ENCODE measurements at places on chromosomes 3 and 15. TPM values are rescaled to one million over a fixed set of nuclear protein-coding genes. Genes with fewer than 3 reads are reported as not detected.

Gene SLC26A6
- total RNA-seq, result 70.5 TPM

Gene CCDC174
- 15.6 TPM for total RNA-seq

Gene IQCF5
- not detected for total RNA-seq

Gene PPP4R2
- total RNA-seq, result 63.2 TPM

DNA sequence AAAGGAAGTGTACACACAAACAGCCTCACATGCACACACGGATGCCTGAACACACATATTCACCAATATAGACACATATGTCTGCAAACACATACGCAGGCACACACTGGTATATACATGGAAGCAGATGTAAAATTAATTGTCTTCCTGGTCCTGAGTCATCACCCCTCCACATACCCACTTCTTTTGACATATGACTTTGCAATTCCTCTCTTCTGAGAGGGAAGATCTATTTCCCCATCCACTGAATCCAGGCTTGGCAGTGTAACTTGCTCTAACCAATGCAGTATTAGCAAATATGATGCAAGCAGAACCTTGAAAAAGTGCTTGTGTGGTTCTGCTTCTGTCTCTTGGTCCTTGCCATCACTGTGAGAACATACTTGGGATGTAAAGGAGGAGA lies 76.8 kb upstream of the HRH1 start:
- DNase-seq, result no peak

- no peak for DNase-seq
These were observed 69.7 kb downstream of the MAGI1 start for GRCh38 chr3:65968996-65969395.

DNA sequence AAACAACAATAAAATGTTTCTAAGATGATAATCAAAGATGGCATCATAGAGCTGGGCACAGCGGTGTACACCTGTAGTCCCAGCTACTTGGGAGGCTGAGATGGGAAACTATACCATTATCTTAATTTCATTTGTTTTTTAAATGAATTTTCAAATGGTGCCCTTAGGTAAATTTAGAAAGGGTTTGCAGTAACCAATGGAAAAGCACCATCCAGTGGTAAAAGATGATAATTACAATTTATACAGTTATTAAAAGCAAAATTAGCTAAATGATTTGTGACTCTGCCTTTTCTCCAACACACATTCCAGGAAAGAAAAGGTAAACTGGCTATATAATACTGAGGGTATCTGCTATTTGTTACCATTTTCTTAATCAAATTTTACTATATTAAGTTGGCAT lies 14.4 kb upstream of the ANKRD28 start:
- no peak for DNase-seq

Data from H7 (cell line).